ENCODE measurements at places on chromosomes 4 and X. TPM values are rescaled to one million over a fixed set of nuclear protein-coding genes. Genes with fewer than 3 reads are reported as not detected.

Gene RASL11B
- total RNA-seq, result 1.7 TPM

Gene TMPRSS11A
- not detected for total RNA-seq

Gene MMRN1
- total RNA-seq, result 62.9 TPM

Gene MPP1
- 47.7 TPM for total RNA-seq

Gene SRPX2
- 77.9 TPM for total RNA-seq

Gene WDR19
- 43.3 TPM for total RNA-seq

Gene TMPRSS11B
- not detected for total RNA-seq

Gene CYLC1
- not detected for total RNA-seq

Gene PRDM8
- total RNA-seq, result 5.2 TPM

Gene CLNK
- not detected for total RNA-seq

Data from omental fat pad (tissue), 4 donors.